ENCODE measurements at places on chromosomes 5 and 9.
A peak's percentile ranks its signal among the peaks of the same experiment; 100 is the strongest.

- no peak for DNase-seq
Measured at GRCh38 chr5:172617817-172618216, 23.2 kb upstream of the NEURL1B start.

GRCh38 chr9:116942593-116943061, 255.5 kb downstream of the TRIM32 start:
- no peak for DNase-seq

DNA sequence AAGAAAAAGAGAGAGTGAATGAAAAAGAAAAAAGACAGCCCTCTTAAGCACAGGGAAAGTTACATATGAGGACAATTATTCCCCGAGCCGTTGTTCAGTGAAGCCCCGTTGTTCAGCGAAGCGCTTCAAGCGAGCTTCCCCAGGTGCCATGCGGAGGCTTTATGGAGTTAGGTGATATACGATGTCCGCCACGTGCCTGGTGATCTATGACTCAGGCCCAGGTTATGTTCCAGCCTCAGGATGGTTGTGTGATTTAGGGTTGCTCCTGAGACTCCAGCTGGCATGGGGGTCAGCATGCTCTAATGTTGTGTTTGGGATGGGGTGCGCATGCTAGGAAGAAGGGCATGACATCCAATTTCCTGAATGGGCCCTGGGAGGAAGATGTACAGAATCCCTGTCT, 365.6 kb downstream of the CDK5RAP2 start:
- no peak for DNase-seq

GRCh38 chr9:68883224-68883623, 130.7 kb downstream of the PRKACG start:
- DNase-seq, result no peak

DNA sequence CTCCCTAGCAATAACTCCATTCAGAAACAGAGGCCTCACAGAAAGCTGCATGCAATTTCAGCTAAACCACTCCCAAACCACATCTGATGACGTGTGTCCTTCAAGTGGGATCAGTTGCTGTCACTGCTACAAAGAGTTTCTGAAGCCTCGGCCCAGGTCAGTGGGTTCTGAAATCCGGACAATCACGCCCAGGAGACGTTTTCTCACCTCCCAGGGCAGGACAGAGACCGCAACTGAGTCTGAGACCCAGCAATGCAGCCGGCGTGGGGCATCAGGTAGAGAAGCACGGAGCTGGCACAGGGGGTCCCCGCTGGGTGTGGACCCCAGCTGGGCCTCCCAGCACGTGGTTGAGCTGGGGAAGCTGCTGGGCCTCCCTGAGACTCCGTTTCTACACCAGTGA, 2.6 kb upstream of the UBE2QL1 start:
- no peak for DNase-seq

- no peak for DNase-seq
Measured at GRCh38 chr9:100690438-100690837, 112.6 kb downstream of the CAVIN4 start.

DNA sequence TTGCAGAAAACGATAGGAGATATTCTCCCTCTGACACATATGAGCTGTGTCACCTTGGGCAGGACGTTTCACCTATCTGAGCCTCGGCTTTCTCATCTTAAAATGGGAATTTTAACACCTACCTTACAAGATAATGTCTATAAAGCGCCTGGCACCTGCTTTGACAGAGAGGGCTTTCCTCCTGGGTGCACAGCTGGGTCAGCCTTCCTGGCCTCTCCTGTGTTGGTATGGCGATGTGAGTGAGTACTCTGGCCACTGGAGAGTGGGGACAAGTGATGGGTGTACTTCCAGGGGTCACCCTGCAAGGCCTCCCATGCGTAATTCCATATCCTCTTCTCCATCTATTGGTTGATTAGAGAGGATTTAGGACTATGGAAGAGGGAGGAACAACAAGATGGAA, 113.1 kb upstream of the SMIM23 start:
- DNase-seq, result no peak

DNA sequence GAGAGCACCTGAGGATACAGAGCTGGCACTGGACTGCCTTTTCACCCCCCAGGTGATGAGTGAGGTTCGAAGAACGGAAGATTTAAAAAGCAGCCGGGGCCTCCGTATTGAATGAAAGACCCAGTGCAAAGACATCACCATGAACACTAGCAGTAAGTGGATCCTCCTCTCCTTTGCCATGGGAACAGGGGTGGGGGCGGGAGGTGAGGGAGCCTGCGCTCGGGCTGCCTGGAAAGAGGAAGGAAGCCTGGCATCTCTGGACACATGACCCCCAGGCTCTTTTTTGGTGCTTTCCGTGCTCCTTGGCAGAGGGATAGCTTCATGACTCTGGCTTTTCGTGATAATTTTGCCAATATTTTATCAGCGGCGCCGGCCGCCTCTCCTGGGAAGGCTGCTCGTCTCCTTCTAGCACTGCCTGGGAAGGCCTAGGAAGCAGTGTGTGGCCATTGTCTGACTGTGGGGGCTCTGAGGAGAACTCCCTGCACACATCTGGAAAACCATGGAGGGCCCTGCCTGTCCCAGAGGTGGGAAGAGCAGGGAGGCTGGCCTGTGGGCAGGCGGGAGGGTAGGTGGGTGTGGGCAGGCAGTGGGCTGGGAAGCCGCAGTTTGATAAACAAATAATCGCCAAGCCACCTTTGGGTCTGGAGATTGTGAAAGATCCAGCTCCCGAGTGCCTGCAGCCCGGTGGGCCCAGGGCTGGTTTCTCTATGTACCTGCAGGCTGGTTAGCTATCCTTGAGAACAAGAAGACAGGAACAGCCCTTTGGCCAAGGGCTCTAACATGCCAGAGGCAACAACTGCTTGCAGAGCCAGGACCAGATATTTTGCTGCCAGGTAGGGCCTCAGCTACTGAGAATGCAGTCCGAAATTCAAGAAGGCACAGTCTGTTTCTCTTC, 911 bp downstream of the ABLIM3 start:
- DNase-seq, result peak; percentile 29

DNA sequence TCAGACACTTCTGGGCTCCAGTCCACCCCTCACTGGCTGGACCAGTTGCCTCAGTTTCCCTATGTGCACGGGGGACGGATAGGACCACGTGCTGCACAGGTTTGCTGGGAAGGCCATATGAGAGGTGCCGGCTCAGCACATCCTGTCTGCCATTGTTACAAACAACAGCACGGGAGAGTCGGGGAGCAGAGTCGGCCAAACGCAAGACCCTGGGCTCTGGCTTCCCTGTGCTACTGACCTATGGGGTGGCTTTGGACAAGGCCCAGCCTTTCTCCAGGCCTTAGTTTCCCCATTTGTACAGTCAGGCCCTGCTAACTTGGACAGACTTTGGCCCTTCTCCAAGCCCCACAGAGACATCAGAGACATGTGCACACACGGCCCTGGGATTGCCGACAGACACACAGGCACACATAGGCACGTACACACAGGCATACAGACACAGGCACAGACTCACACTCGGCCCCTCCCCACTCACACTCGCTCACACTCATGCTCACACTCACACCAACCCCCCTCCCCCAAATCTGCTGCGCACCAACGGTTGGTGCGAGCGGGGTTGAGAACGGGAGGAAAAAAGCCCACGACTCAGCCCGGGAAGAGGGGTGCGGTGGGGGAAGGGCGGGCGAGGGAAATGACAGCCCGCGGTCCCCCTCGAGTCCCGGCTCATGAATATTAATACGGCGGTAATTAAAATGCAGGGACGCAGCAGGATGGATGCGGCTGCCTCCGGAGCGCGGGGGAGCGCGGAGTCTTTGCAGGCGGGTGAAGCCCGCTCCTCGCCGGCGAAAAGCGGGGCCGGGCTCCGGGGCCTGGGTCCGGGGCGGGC, 133.0 kb downstream of the C9orf50 start:
- DNase-seq, result peak; percentile 53

DNA sequence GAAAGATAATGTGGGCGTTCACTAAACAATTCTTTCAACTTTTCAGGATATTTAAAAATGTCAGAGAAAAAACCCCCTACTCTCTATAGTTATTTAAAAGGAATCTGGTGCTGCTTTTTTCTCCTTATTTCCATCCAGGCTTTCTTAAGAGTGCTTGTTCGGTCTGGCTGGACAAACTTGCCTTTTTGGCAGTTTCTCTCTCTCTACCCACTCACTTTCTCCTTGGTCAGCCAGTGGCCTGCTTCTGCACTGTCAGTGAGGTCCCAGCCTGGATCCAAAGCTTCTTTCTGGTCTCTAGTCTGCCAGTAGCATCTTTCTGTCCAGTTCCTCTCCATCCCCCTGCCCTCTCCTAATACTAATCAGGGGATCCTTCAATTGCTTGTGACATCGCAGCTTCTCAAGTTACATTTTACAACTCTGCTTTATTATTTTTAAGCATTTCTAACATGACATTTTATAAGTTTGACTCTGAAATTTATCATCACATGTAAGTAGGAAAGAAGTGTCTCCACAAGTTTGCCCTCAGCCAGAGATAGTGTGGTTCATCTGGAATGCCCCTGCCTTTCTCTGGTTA, 50.4 kb downstream of the PIK3R1 start:
- no peak for DNase-seq

DNA sequence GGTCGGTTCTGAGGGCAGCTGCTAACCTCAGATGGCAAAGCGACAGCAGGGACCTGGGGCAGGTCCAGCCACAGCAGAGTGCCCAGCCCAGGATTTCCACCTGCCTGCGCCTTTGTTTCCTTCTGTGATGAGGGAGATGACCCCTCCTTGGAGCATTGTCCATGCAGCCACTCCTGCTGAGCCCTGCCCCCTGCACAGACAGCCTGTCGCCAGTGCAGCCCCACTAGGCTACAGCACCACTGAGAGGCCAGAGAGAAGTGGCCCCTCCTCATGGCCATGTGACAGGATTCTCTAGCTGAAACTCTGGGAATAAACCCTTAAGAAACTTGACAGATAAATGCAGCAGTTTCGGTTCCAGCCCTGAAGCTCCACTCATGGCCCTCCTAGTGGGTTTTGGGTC, 10.5 kb upstream of the MRNIP start:
- DNase-seq, result no peak

DNA sequence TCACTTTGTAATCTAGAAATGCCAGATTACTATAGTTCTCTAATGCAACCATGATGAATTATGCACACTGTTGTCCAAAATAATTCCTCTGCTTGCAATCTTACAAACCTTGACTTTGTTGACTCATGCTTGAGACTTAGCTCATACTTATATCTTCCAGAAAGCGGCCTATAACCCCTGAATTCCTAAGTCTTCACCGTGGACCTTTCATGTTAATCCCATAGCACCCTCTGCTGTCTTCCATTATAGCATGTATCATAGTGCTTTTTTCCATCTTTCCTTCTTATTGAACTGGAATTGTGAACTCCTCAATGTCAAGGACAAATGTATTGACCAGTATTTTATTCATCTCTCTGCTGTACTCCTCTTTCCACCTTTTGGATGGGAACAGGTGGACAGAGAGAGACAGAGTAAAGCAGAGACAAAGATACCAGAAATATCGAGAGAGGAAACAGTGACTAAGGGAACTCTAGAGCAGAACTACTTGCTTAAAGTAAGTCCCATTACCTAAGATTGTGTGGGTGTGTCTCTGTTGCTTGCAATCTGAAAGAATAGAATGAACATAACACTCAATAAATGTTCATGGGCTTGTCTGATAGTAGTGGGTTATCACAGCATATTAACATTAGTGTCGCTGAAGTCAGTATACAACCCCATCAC, 110.0 kb downstream of the LURAP1L start:
- DNase-seq, result no peak

DNA sequence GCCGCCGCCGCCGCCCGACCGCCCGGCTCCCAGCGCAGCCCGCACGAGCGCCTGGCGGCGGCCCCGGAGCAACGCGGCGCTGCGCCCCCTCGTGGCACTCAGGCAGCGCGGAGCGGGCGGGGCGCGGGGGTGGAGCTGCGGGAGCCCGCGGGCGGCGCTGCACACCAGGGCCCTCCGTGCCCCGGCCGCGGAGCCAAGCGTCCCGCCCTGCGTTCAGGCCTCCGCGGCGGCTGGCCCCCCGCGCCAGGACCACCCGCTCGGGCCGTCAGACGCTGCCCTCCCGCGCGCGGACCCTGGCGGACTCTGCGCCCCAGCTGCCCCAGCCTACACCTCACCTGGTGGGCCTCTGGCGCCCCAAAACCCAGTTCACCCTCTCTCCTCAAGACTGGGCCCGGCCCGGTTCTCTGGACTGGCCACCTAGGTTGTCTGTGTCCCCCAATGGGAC, at the start of gene RASGEF1C:
Gene RASGEF1C (minus strand): TSS at position 75 of the 445 bp plus-strand sequence. CDS start 71,159 bp downstream, outside the sequence.
- peak; percentile 69 for DNase-seq

- no peak for DNase-seq
Measured at GRCh38 chr5:849651-850301, 1.0 kb downstream of the ZDHHC11 start.

DNA sequence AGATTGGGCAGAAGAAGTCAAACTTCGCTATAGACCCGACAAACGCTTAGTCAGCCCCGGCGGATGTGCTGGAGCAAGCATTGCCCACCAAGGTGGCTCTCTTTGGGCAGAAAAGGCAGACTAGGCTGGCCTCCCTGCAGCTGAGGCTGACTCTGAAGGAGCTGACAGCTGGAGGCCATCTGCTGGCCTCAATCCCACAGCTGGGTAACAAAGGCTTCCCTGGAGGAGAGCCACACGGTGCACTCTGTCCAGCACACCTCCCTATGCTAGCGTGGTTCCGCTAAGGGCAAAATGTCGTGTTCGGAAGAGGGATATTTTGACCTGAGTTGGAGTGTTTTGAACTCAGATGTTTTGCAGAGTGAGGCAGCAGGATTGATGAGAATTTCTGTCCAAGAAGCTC, 103.5 kb upstream of the PTCH1 start:
- DNase-seq, result no peak

GRCh38 chr5:131534974-131535373, 100.1 kb downstream of the RAPGEF6 start:
- no peak for DNase-seq

DNA sequence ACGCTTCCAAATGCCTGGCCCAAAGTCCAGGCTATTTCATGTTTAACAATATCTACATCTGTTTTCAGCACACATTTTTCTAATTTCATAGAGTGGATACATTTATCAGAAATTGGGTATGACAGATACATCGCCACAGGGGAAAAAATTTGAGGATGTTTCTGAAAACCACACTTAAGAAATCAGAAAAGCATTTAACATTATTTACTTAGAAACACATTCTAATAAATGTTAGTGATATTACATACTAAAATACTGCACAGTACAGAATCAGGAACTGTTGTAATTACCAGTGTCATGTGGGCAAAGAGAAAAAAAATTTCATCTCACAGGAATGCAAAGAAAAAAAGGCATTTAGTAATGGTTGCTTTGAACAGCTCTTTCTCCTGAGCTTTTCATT, 310.5 kb upstream of the KIF2A start:
- no peak for DNase-seq

GRCh38 chr5:57171816-57172465, 1.9 kb upstream of the GPBP1 start:
- peak; percentile 35 for DNase-seq

DNA sequence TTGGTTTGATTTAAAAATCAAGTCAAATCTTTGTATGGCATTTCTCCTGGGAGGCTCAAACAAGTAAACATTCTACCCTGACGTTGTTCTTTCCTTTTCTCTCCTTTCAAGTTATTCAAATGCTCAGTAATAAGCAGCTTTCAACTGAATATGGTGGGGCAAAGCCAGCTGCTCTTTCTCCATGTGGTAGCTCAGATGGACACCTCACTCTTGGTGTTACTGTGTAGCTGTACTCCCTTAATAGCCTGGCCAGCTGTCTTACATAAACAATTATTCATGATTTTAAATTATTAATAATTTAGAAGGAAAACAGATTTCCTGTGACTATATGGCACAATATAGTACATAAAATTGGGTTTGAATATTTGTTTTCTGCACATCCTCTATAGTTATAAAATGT, 165.2 kb downstream of the PDE4D start:
- DNase-seq, result no peak

- DNase-seq, result no peak
Measured at GRCh38 chr5:20434786-20435185, 446.8 kb upstream of the CDH18 start.

All from inflammatory macrophage treated with lipopolysaccharide for 4 hours (primary cell).